Stimulated activated effector memory CD8-positive, alpha-beta T cell treated with anti-CD3 and anti-CD28 coated beads, Interleukin-12 subunit alpha, Interleukin-12 subunit beta, amount 100 ng/mL, for 72 hours (primary cell): ENCODE measurements at places on chromosomes 2 and 18.

GRCh38 chr18:35455926-35456763 is 41.6 kb downstream of the INO80C start:
- DNase-seq: no peak

DNA sequence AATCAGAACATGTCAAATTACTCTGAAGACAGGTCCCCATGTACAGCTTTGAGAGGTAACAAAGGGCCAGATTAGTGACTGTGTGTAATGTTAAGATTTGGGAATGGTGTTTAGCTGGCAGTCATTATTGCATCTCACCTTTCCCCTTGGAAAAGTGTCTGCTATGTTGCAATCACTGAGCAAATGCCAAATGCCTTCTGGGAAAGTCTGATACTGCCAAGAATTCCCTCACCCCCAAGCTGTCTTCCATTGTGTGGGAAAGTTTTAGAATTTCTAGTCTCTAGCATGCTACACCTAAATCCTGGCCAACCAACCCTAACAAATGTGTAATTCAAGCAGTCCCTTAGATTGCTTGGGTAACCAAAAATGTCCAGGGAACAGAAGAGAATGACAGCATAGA is 13.6 kb upstream of the PELI1 start:
- DNase-seq: no peak

DNA sequence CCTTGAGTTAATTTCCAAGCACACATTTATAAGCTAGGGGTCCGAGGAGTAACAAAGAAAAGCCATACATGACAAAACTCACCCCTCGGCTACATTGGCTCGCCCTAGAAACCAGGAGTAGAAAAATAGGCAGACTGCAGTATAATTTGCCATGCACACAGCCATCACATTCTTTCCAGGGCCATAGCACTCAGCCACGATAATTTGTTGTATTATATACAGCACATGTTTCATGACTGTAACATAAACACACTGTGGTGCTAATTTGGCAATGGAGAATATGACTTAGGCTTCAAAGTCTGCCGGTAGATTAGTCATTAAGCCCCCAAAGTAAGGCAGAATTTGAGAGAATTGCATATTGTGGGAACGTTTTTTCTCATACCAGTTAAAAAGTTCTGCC is 254.9 kb downstream of the ZNF521 start:
- no peak for DNase-seq

- DNase-seq: no peak
These were observed 107.8 kb upstream of the ZNF521 start for GRCh38 chr18:25459814-25460213.

DNA sequence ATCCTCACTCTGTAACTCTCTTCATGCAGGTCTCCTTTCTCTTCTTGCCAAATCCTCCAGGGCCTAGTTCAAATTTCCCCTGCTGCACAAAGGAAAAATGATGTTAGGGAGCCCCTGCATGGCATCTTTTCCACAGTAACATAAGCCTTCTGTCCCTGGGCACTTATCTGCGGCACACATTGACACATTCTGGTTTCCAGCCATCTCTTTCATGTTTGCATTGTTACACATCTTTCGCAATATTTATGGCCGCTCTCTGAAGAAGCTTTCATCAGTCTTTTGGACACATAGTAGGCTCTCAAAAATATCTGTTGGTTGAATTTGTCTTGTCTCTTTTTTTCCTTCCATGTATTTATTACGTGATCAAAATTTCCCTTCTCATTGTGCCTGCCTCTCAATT is 1806.1 kb upstream of the PIK3C3 start:
- no peak for DNase-seq

DNA sequence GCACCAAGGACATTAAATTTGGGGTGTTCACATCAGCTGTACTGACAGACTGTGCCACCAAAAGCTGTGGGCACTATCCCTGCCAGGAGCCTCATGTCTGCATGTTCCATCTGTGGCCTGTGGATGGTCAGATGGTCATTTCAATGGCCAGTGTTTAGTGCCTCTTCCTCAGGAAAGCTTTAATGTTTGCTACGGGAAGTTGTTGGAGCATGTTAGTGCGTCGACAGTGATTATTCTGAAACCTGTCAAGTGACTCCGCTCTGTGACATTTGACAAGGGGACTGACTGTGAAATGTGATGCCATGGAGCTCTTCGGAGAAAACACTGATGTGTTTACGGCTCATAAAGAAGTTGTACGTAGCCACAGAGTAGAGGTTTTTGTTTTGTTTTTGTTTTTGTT is 18.7 kb upstream of the RGPD4 start:
- no peak for DNase-seq

- no peak for DNase-seq
These were observed 105.7 kb downstream of the USP40 start for GRCh38 chr2:233460726-233461441.

GRCh38 chr2:171579481-171579880 is 57.2 kb downstream of the CYBRD1 start:
- DNase-seq: no peak

- DNase-seq: no peak
These were observed 15.0 kb downstream of the ATG16L1 start for GRCh38 chr2:233266481-233266880.

GRCh38 chr2:44934038-44934982 is 7.2 kb upstream of the SIX3 start:
- DNase-seq: no peak

DNA sequence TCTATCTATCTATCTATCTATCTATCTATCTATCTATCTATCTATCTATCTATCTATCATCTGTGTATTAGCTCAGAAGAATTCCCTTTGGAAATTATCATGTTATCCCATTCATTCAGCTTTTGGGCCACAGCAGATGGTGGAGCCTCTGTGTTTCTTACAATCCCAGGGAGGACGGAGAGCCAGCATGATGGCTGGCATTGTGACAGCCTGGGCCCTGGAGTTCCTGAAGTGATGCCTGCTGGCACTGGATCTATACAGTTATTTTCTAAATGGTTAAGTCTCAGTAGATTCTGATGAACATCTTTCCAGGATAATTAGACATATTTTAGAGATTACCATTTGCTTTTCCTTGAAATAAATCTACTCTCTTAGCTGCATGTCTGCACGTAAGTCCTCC is 385.4 kb upstream of the NXPH2 start:
- DNase-seq: no peak

DNA sequence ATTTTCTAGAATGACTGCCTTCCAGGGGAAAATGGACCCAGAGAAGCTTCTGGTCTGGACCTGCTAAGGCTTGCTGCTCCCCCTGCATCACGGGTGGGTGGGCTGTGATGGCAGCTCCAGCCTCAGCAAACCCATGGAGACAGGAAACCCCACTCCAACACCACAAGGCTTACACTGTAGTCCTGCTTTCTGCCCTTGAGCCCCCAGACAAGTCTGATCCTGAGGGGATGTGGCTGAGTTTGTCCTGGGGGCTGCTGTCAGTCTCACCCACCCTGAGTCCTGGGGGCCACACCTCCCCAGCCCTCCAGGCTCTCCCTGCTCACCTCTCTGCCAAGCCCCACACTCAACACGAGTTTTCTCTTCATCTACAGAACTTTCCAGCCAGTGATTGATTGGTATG is 279.4 kb downstream of the EIPR1 start:
- peak; percentile 22 for DNase-seq

DNA sequence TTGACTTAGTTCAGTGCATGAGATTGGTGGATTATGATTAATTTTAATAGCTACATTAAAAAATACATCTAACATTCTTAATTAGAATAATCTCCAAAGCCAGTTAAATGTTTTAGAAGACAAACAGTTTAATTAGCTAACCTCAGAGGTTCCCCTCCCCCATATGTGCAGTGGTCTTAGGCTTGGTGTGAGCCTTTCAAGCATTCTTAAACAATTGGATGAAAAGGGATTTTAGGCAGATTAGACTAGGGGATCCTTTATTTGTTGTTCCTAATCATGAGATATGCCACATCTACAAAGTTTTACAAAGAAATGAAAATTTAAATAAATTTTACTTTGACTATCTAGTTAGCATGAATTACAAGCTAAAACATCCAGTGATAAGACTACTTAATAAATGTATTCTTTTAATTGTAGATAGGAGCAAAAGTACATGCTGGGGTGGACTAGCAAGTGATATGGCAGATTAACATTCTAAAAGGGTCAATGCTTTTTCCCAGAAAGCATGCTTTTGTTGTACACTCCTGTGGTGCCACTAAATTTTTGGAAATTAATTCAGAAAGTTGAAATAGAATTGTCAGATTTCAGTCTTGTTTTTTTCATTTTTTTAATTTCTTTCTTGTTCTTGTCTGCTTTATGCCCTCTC is 42.7 kb upstream of the OTX1 start:
- DNase-seq: no peak

GRCh38 chr2:191610756-191611155 is 67.2 kb upstream of the NABP1 start:
- DNase-seq: no peak

GRCh38 chr18:74399091-74399887 is 57.8 kb downstream of the DIPK1C start:
- no peak for DNase-seq

DNA sequence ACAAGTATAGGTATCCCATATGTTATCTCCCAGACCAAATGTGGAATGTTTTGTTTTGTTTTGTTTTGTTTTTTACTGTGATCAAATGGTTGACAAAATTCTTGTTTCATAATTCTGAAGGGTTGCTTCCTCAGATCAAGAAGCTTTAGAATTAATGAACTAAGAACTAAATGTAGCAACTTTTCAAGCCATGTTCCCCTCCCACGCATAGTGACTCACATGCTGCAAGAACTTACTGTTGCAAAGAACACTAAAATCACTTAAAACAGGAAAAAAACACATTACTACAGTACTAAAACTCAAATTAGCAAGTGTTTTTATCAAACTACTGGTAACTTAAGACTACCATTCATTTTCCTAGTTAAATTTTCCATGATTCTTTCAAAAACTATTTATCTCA is 30.6 kb downstream of the HNRNPLL start:
- no peak for DNase-seq

GRCh38 chr2:1627628-1628381 is 116.5 kb downstream of the PXDN start:
- no peak for DNase-seq

DNA sequence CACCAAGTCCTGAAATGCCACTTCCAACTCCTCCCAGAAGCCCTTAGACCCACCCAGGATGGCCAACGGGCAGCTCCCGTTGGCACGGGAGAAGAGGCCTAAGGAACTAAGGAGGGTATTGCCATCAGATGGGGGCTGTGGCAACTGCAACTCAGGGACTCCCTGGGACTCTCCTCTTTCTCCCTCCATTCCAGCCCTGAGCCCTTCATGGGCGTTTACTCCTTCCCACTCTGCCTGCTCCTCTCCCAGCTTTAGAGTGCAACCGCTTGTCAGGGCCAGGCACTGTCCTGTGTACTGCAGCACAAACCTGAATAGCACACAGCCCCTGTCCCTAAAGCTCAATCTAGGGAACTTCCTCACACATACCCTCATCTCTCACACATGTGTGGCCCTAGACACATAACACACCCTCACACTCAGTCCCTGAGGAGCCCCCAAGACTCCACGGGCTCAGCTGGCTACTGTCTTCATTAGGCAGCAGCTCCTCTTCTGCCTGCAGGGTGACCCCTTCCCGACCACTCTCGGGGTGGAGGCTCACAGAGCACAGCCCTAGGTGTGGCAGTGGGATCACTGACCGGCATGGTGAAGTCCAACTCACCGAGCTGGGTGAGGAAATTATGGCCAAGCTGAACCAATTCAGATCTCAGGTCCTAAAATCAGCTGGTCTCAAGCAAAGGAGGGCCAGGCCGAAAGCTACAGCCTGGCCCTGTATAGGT is 316.3 kb downstream of the CELF4 start:
- no peak for DNase-seq

GRCh38 chr2:155747531-155747930 is 585.0 kb downstream of the NR4A2 start:
- DNase-seq: no peak

DNA sequence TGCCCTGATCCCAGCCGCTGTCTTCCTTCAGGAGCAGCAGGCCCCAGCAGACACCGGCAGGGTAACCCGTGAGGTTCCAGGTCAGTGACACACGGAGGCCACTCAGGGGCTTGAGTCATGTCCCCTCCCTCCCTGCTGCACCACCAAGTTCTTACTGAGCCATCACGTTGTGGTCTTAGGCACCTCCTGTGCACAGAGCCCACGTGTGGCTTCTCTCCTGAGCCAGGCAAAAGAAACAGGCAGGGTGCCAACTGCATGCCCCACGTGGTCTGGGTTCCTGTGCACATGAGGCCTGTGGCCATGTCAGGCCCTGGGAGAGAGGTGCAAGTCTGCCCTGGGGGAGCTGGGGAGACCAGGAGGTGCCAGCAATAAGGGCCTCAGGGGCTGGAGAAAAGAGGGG is 264.8 kb downstream of the KLHL29 start:
- DNase-seq: no peak

DNA sequence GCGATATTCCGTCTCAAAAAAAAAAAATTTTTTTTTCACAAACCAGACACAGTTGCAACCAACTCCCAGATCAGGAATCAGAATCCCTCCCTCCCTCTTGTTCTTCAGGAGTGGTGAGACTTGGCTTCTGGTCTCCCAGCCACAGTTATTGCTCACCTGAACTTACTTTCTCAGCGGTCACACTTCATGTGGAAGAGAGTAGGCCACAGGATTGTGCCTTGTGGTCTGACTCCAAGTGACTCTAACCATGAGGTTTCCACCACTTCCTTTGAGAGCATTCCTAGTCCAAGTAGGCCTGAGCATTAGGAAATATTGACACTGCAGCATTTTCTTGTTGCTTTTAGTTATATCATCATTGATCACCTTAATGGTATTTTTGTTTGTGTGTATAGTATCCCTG is 12.1 kb downstream of the FMNL2 start:
- DNase-seq: no peak

DNA sequence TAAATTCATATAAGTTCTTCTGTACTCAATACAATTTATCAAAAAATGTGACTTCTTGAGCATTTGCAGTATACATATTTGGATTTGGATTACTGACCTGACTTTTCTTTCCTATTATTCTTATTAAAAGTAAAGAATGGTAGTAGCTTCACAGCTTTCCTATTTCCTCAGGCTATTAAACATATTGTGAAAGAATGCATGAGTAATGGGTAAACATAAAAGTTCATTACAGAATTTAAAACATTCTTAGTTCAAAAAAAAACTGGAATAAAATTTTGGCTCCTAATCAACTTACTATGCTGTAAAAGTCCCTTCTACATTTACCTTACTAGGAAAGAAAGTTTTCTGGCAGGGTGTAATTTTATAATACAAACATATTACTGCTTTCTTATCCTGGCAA is 27.3 kb upstream of the C2orf66 start:
- no peak for DNase-seq
